ENCODE measurements at places on chromosomes 1 and 21.

GRCh38 chr1:46535063-46535462 is 16.4 kb downstream of the KNCN start:
- no peak for DNase-seq

DNA sequence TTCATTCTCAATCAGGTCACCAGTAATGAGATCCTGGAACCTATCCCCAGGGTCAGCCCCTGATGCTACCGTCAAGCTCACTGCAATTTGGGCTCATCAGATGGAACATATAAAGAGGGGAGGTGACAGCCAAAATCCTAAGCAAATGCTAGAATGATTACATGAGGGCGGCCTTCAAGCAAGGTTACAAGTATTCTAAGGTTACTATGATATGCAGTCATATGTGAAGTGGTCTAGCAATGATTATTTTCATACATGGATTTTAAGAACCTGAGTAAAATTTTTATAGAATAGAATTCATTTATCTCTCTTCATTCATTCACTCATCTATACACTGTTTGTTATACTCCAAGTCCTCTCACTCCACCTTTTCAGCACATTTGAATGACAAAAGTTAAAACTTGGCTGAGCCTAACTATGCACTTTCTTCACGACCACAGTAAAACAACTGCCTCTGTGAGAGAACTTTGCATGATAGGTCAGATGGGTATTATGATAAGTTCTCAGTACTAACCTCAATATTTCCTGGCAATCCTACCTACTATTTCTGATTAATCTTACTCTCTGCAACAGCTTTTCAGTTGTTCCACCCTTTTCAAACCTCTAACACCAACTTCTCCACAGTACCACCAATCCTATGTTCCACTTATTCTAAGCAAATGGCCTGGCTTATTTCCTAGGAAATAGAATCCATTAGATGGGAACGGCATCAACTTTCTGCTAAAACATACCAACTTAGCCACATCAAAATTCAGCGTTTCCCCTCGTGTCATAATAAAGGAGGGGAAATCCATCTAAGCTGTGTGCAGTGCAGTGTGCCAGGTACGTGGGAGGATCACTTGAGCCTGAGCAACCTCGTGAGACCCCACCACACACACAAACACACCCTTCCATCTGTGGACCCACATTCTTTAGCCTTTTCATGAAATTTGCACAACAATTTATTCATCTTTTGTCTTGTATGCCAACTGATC is 32.0 kb downstream of the LHX9 start:
- no peak for DNase-seq

DNA sequence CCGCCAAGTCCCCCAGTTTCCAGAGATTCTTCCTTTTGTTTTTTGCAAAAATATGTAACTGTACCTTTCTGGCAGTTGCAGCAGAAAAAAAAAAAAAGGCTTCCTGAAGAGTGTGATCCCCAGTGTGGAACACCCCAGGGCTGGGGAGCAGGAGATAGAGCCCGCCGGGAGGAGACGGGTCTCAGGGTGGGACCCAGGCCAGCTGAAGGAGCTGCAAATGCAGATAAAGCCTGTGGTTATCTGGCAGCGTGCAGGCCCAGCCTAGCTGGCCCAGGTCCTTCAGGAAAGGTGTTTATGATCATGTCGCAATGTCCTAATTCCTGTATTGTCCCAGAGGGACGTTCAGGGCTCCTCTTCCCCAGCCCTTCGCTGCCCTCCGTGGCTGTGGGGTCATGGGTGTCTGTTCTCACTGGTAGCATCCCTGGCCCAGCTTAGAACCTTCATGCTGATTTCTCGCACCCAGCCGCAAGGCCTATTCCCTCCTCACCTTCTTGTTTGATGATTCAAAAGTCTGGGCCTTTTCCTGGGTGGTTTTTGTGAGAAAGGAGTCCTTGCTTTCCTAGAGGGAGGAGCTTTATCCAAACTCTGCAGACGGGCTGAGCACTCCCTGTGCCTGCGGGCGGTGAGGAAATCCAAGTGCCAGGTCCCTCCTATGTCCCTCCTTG is 26.2 kb downstream of the RNF187 start:
- DNase-seq: no peak

DNA sequence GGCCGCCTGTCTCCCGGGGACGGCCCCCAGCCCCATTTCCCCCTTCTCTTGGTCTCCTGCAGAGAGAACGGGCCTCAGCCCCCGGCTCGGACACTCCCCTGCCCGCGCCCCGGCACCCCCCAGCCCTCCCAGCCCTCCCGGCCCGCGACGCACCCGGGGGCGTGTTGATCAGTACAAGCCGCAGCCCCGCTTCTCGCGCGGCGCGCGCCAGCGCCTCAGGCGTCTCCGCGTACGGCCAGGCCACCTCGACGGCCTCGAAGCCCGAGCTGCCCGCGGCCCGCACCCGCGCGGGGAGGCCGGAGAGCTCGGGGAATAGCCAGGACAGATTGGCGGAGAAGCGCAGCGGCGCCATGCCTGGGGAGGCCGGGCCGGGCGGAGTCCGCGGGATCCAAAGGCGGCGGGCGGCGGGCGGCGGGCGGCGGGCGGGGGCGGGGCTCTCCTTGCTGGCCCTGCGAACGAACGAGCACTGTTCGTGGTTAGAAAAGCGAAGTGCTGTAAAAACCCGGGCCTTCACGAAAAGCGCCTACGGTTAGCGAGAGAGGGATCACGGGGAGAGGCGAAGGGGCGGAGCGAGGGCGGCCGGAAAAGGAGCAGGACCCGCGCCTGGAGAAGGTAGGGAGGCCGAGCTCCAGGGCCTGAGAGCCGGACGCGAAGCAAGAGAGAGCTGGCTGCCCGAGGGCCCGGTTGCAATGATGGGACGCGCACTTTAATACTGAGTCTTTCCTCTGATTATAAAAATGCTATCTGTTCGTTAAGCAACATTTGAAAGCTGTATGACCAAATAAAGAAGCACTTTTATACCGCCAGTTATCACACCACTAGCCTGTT is at the start of gene HYI:
Gene HYI (minus strand): TSS at position 490 of the 828 bp plus-strand sequence. CDS start 138 bp downstream, at position 352.
- peak; percentile 82 for DNase-seq

- DNase-seq: no peak
These were observed 26.1 kb upstream of the LAMC2 start for GRCh38 chr1:183159960-183160359.

- DNase-seq: no peak
These were observed 199.9 kb downstream of the TNR start for GRCh38 chr1:175543447-175543846.

GRCh38 chr1:63274371-63274770 is 48.0 kb upstream of the FOXD3 start:
- DNase-seq: no peak

DNA sequence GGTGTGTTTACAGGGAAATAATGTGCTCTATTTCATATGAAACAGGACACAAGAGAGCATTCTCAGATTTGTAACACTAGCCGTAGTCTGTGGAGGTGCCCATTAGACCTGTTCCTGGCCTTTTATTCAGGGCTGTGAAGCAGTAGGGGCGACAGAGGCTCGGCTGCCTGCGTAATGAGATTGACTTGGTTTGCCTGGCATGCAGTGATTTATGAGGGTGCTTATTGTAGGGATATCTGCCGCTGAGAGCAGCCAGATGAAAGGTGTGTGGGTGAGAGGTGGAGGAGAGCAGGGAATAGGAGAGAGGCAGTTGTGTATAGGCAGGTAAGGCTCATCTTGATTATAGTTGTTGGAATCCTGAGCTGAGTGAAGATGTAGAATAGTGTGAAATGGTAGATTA is 51.3 kb downstream of the DNAJC6 start:
- no peak for DNase-seq

DNA sequence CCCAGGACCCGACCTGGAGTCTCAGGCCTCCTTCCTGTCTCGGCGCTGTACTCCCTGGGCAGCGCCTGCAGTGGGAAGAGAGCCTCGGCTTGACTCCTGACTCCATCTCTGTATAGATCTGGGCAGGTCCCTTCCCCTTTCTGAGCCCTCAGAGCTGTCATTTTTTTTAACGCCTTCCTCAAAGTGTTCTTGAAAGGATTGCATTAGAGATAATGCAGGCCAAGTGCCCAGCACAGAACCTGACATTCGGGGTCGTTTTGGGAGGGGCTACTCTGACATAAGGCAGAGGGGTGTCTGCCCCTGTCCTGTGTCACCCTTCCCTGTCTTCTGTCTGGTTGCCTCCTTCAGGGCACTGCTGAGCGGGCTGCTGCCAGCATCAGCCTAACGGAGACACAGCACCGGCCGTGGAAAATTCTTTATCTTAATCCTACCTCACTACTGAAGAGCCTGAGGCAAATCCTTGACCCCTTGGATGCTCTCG is 271.6 kb downstream of the TRABD2B start:
- DNase-seq: no peak

DNA sequence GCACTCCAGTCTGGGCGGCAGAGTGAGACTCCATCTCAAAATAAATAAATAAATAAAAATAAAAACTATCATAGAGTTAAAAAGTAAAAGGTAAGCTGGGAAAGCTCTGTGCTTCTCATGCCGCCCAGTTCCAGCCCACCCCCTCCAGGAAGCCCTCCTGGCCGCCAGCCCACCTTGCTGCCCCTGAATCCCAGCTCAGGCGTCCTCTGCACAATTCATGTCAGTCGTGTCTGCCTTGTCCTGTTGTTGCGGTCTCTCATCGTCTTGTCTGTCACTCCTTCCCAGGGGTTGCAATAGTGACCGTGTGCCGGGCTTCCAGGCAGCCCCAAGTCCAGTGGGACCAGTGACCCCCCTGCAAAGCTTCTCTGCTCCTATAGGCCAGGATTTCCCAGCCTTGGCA is 44.1 kb downstream of the RSPH1 start:
- no peak for DNase-seq

DNA sequence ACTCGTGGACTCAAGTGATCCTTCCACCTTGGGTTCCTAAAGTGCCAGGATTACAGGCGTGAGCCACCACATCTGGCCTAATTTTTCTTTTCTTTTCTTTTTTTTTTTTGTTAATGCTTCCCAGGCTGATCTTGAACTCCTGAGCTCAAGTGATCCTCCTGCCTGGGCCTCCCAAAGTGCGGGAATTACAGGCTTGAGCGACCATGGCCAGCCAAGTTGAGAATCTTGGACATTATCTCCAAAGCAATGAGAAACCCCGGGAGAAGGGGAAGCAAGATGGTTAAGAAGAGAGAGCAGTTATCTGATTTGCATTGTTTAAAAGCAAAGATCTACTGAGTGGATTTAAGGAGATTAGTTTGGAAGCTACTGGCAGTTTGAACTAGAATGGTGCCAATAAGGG is 9.1 kb downstream of the HIPK1 start:
- no peak for DNase-seq

GRCh38 chr1:243345205-243345604 is 89.4 kb downstream of the SDCCAG8 start:
- DNase-seq: no peak

DNA sequence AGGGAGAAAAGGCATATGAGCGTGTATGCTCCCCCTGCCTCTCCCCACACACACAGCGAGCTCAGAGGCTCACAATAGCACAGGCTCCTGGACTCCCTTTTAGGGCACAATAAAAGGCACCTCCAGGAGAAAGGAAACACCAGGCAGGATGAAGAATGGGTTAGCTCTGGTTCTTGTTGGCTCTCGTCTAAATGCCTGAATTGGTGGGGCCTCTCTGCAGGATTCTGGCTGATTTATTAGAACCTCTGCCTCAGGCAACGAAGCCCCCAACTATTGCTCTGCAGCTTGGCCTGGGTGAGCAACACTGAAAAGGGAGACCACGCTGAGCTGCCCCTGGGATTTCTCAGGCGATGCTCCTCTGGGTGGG is 590.9 kb upstream of the PLXNA2 start:
- no peak for DNase-seq

DNA sequence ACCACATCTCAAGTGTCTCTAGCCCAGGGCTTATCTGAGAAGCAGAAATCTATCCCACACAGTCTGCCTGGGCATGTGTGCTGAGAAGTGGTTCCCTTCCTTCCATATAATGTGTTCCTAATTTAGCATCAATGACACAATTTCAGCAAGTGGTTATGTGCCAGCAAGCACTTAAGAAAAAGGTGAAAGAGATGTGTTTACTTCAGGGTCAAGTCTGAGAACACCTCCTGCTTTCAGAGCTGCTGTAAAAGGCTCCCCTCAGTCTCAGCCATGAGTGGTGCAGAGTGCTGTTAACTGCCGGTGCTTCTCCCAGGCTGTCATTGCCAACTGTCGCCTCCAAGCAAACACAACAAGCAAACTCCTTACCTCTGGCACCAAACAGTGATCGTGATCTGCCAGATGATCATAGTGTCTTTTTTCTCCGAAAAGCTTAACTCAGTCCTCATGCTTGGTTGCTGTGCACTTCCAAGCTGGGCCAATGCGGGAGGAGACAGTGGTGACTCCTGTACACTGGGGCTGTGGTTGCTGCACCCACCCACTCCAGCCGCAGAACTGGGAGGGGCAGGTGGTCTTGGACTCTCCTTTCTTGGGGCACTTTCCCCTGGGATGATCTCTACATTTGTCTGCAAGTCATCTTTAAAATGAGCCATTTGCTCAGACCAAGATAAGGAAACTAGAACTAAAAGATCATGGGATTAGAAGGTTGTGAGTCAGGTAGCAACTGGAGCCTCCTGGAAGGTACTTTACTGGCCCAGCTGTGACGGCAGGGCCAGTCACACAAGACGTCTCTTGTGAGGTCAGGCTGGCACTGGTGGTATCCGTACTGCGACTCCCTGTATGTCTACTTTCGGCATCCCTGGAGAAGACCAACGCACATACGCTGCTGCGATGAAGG is 32.4 kb downstream of the ATP1A1 start:
- DNase-seq: no peak

- no peak for DNase-seq
These were observed 80.0 kb downstream of the DESI2 start for GRCh38 chr1:244732851-244733450.

GRCh38 chr1:172136925-172137324 is 283.6 kb upstream of the C1orf105 start:
- DNase-seq: no peak

DNA sequence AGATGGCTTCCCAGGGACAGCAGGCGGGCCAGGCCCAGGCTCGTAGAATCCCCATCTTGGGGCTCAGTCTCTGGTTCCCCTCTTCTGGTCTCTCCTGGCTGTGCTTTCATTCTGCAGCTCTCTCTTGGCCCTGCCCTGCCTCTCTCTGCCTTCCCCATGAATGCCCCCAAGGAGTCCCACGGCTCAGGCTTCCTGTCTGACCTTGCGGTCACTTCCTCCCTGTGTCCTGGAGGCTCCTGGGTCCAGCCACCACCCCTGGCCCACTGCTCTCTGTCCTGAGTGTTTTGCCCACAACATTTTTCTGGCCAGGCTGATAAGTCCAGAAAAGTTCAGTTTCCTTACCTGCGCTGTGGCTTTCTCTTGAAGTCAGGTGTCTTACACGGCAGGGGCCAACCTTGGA is 29.1 kb downstream of the PIGP start:
- DNase-seq: no peak
